Stimulated activated CD8-positive, alpha-beta memory T cell treated with anti-CD3 and anti-CD28 coated beads, Interleukin-2, amount 100 ng/mL, for 1 hour (primary cell): ENCODE measurements at places on chromosomes 1 and 21.

- DNase-seq, result no peak
These were observed 16.2 kb upstream of the MYOG start for GRCh38 chr1:203101813-203102634.

DNA sequence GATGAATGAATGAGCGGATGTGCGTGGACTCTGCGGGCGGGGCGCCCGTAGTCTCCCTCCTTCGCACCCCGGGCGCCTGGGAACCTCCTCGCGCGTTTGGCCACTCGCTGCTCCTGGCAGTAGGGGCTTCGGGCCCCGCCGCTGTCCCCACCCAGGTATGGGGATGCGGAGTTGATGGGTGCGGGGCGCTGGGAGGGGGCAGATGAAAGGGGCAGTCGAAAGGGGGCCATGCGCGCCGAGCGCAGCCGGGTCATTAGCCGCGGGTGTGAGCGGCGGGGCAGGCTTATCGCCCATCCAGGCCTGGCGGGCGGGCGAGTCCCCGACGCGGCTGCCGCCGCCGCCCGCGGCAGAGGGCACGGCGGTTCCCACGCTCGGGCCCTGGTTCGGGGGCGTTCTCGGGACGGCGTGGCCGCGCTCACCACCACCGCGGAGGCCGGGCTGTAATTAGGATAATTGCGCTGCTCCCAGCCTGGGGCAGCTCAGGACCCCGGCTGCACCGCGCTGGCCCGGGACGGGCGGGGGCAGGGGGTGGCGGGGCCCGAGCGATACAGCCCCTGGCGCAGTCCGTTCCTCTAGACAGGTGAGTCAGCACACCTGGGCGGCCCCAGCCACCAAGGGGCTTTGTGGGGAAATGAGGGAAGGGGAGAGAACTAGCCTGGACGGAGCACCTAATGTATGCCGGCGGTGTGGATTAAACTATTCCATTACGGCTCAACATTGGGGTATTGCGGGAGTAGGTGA is 22.1 kb upstream of the CITED4 start:
- no peak for DNase-seq

GRCh38 chr21:19468991-19469715 is 1065.6 kb upstream of the TMPRSS15 start:
- no peak for DNase-seq

GRCh38 chr1:246569248-246570238 is 3.3 kb downstream of the CNST start:
- no peak for DNase-seq

DNA sequence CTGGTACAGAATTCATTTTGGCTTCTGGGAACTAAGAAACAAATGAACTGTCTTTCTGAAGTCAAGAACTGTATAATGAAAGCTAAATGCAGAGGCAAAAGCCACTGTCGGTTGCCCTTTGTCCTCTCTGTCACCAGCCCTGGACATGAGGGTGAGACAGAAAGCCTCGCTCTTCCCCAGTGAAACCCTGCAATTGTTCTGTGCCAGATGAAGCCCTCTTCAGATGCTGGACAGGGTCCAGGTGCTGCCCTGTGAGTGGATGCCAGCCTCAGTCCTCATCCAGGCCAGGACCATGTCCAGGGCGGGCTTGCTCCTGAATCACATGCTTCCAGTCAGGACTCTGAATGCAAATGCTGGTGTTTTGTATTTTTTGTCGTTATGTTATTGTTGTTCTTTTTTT is 138.7 kb downstream of the RUNX1 start:
- no peak for DNase-seq

- DNase-seq, result no peak
These were observed 16.9 kb upstream of the SLAMF9 start for GRCh38 chr1:159970932-159971342.

- DNase-seq, result no peak
These were observed 19.4 kb downstream of the RRP15 start for GRCh38 chr1:218304281-218305039.

DNA sequence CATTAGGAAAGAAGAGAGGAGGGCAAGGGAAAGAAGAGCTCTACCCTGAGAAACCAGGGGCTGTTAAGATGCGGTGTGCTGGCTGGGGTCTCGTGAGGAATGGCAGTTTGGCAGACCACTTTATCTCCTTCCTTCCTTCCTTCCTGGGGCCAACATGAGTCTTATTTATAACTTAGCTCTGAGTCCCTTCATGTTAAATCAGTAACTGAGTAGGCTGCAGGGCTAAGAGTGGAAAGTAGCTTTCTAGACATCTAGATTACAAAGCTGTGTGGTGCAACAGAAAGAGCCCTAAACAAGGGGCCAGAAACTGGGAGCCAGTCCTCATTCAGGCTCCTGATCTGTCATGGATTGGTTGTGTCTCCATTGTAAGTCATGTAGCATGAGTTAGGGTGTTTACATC is 135.4 kb upstream of the DUSP10 start:
- no peak for DNase-seq

DNA sequence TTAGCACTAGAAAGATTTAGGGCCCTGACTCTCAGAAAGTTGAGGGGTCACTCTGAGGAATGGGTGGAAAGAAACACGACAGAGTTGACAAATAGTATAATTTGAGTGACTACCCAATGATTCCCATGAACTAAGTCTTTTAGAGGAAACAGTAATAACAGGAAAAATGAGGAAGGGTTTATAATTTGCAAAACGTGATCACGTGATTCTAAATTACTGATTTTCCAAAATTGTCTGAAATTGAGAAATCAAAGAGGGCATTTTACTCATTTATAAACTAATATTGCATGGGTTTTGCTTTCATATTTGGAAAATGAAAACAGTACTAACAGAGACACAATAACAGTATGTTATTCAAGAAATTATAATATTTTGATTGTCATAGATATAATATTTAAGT is 1335.7 kb downstream of the PLA2G4A start:
- no peak for DNase-seq

DNA sequence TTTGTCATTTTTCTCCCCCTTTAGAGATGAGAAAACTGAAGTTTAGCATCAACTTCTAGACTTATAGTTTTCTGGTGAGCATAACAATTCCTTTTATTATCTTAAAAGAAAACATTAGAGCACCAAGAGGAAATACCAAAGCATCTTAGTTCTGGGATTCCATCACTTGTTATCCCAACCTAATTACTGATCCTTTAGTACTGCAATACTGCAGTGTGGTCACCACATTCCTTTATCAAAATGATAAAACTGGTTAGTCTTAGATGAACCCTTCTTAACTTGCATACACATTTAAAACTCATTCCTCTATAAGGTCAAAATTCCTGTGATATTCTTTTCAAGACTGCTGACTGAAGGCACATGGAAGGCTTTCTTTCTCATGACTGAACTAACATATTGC is 23.1 kb downstream of the SOD1 start:
- DNase-seq, result no peak

GRCh38 chr1:109040989-109041620 is 797 bp downstream of the WDR47 start:
- no peak for DNase-seq

- DNase-seq, result no peak
These were observed 550 bp upstream of the NFYC start for GRCh38 chr1:40690771-40691537.

DNA sequence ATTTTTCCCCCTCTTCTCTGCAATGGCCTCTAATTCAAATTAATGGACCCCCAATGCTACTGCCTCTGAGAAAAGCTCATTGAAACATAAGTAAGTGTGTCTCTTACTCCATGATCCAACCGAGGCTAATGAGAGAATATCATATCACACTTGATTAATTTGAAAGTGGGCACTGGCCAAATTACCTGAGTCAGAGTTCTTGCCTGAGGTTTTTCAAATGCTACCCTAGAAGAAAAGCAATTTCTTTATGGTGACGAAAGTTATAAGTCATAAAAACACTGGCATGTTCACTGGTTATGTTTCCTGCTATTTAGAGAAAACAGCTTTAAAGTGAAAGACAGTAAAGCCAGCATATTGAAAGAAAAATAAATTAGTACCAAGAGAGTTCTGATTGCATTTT is 368.8 kb upstream of the TMPRSS15 start:
- no peak for DNase-seq

- DNase-seq, result no peak
These were observed 246.6 kb upstream of the CHRM3 start for GRCh38 chr1:239139801-239140200.

DNA sequence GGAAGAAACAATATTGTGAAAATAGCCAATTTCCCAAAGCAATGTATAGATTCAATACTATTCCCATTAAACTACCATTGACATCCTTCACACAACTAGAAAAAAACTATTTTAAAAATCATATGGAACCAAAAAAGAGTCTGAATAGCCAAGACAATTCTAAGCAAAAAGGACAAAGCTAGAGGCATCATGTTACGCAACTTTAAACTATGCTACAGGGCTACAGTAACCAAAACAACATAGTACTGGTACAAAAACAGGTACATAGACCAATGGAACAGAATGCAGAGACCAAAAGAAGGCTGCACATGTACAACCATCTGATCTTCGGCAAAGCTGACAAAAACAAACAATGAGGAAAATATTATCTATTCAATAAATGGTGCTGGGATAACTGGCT is 233.3 kb upstream of the TMPRSS15 start:
- DNase-seq, result no peak

- no peak for DNase-seq
These were observed 28.0 kb downstream of the FUBP1 start for GRCh38 chr1:77950873-77951272.

DNA sequence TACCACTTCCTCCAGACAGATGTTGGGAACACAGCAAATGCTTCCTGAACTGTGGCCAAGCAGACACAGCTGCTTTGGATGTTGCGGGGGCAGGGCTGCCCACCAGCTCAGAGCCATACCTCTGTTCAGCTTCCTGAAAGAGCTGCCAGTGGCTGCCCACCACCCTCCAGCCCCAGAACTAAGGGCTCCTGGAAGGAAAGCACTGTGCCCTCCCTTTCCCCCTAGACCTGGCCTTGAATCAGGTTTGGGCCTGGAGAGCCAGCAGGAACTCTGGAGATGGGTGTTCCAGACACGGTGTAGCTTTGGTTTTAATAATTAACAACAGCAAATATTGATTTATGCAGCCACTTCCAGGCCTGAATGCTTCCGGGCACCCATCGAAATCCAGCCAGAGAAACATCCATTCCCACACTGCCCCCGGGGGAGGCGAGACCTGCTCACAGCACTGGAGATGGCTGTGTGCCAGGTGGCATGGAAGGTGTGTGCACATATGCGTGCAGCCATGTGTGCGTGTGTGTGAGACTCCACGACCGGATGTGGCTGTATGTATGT is 45.7 kb downstream of the RAP1GAP start:
- no peak for DNase-seq

DNA sequence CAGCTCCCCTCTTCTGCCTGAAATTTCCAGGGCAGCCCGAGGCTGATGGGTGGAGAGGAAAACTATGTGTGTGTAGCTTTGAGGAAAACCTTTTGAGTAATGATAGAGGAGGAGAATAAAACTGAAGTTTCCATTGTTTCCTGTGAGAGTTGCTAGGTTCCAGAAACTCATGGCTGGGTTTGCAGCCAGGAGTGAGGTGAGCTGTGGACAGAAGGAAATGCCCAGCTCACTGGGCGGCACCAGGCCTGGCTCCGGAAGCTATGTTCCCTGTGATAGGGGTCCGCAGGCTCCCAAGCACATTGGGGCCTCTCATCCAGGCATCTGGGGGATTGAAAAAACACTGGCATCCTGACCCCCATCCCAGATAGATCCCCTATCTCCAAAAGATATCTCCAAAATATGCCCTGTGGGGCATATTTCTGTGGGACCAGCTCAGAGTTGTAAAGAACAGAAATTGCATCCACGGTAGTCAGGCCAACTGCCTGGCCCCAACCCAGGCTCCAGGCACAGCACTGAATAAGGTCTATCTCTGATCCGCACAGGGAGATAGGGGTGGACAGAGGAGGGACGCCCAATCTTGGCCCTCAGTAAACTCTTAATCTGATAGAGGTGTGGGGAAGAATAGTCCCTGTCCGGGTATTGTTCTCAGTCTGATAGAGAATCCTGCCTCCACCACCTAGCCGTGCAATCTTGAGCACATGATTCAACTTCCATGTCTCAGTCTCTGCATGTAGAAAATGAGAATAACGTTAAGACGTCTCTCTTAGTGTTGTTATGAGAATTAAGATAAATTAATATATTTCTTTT is 1.8 kb upstream of the HSPG2 start:
- DNase-seq, result no peak

GRCh38 chr1:30087465-30087864 is 635.9 kb downstream of the MATN1 start:
- DNase-seq, result no peak

- no peak for DNase-seq
These were observed 2.3 kb upstream of the IVL start for GRCh38 chr1:152906023-152906565.

DNA sequence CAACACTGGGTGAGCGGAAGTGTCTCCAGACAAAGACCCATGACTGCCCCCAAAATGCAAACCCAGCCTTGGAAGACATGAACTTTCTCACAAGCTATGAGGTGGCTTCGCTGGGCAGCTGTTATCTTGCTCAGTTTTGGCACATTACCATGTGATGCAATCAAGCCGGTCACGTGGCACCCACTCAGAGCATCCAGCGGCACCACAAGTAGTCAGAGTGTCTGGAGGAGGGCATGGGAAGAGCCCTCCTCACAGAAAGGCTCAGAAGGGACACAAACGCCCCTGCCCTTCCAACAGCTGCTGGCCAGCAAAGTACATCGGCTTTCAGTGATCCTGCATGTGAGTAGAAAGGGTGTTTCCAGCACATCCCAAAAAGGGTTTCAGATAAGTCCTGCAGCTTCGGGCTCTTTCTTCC is 145.5 kb upstream of the IRF2BP2 start:
- DNase-seq, result no peak

DNA sequence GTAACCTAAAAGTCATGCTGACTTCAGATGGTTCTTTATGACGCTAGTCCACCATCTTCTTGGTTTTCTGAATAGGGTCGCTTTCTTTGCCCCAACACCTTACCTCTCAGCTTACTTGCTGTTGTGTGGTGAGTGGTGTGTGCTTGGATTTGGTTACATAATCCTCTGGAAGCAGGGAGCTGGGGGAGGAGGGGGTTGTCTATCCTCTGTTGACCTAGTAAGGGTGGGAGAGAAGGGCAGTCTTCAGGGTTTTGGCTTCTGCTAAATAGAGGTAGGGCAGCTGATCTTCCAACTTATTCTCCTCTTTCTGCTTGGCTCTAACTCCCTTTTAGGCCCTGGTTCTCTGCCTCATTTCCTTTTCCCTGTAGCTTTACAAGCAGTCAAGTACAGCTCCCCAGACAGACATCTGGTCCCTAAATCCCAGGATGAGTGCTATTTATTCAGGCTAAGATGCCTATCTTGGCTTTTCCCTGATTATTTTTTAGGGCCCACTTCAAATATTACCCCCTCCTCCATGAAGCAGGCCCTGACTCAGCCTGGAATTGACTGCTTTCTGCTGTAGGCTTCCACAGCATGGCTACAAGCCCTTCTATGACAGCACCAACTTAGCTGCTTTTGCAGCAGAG is 6.4 kb upstream of the REN start:
- no peak for DNase-seq
